ENCODE measurements at places on chromosomes 1 and 21.

- DNase-seq: no peak
These were observed 70.4 kb upstream of the TIAM1 start for GRCh38 chr21:31414263-31415000.

GRCh38 chr1:209790286-209791193 lies 6.2 kb upstream of the C1orf74 start:
- no peak for DNase-seq

- no peak for DNase-seq
These were observed 540 bp upstream of the C1orf198 start for GRCh38 chr1:230868736-230869385.

GRCh38 chr1:160638926-160639325 lies 7.9 kb downstream of the SLAMF1 start:
- no peak for DNase-seq

GRCh38 chr1:212574732-212575131 lies 33.8 kb upstream of the ATF3 start:
- no peak for DNase-seq

DNA sequence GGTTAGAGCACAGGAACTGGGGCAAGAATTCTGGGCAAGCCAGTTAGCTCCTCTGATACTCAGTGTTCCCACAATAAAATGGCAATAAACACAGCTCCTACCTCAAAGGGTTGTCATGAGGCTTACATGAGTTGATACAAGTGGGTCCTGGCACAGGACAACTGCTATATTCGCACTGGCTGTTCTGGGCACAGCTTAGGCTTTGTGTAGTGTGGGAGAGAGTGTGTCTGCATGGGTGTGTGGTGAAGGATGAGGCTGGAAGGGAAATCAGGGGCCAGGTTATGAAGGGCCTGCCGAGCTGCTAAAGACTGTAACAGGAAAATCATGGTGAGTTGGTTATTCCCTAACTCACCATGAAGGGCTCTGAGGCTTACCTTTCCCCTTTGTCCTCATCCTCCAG lies 18.7 kb downstream of the ETV3 start:
- DNase-seq: no peak
